MG63 (cell line): ENCODE measurements at places on chromosomes 1 and 21. TPM values are rescaled to one million over a fixed set of nuclear protein-coding genes. Genes with fewer than 3 reads are reported as not detected.

TRIM67 gene
- total RNA-seq = not detected in 2 replicates

DNA sequence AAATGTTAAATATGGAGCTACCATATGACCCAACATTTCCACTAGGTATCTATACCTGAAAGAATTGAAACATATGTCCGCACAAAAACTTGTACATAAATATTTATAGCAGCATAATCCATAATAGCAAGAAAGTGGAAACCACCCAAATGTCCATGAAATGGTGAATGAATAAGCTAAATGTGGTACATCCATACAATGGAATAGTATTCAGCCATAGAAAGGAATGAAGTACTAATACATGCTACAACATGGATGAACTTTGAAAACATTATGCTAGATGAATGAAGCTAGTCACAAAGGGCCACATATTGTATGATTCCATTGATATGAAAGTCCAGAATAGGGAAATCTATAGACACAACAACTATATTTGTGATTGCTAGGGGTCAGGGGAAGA is 20.0 kb upstream of the BLACAT1 start:
- no peak for DNase-seq

DNA sequence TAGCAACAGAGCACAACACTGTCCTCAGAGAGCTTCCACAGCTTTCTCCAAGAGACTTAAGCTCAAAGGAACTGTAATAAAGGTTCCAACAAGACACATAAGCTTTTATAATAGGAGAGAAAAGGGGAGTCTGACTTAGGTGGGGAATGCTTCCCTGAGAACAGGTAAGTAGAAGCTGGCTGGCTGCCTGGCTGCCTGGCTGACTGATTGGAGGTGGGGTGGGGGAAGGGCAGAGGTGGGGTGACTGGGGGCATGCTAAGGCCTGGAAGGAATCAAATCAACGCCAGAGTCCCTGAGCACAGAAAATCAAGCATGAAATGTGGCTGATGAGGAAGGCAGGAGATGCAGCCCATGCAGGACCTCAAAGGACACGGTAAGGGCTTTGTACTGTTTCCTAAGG is 45.8 kb downstream of the DMAP1 start:
- DNase-seq = no peak

GRCh38 chr1:110286564-110286963 is 52.6 kb upstream of the RBM15 start:
- DNase-seq = no peak

GRCh38 chr1:161100556-161100955 is 2.4 kb downstream of the KLHDC9 start:
- DNase-seq = no peak

HSD3B2 gene
- not detected in 2 replicates for total RNA-seq
